LHCN-M2 (cell line): ENCODE measurements at places on chromosomes 1 and 21. TPM values are rescaled to one million over a fixed set of nuclear protein-coding genes. Genes with fewer than 3 reads are reported as not detected.
A peak's percentile ranks its signal among the peaks of the same experiment; 100 is the strongest.

- DNase-seq = no peak
These were observed 11.8 kb downstream of the CHIT1 start for GRCh38 chr1:203217668-203218067.

DNASE2B gene
- not detected in 2 replicates for total RNA-seq

DNA sequence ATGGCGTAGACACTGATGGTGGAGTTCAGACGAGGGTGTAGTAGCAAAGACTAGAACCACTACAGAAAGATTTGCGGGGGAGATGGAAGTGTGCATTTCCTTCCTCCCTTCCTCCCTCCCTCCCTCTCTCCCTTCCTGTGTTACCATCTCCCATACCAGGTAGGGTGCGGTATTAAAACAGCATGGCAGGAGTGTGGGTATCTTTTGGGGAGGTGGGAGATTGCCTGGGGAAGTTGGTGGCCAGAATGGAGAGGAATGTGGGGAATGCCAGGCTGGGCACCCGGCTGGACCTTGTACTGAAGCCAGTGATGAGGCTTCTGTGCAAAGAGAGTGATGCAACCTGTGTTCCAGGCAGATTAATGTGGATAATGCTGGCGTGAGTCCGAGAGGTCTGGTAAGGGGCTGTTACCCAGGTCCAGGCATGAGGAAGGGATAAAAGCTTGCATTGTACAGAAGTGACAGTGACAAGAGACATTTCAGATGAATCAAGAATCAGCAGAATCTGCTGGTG, 30.3 kb upstream of the PPP2R5A start:
- no peak for DNase-seq

GRCh38 chr1:26075421-26076144, 8.2 kb upstream of the TRIM63 start:
- DNase-seq = no peak

- DNase-seq = no peak
These were observed 53.9 kb downstream of the LAMC2 start for GRCh38 chr1:183239793-183240525.

DSTYK gene
- 7.2 and 8.1 TPM in 2 replicates for total RNA-seq

DNA sequence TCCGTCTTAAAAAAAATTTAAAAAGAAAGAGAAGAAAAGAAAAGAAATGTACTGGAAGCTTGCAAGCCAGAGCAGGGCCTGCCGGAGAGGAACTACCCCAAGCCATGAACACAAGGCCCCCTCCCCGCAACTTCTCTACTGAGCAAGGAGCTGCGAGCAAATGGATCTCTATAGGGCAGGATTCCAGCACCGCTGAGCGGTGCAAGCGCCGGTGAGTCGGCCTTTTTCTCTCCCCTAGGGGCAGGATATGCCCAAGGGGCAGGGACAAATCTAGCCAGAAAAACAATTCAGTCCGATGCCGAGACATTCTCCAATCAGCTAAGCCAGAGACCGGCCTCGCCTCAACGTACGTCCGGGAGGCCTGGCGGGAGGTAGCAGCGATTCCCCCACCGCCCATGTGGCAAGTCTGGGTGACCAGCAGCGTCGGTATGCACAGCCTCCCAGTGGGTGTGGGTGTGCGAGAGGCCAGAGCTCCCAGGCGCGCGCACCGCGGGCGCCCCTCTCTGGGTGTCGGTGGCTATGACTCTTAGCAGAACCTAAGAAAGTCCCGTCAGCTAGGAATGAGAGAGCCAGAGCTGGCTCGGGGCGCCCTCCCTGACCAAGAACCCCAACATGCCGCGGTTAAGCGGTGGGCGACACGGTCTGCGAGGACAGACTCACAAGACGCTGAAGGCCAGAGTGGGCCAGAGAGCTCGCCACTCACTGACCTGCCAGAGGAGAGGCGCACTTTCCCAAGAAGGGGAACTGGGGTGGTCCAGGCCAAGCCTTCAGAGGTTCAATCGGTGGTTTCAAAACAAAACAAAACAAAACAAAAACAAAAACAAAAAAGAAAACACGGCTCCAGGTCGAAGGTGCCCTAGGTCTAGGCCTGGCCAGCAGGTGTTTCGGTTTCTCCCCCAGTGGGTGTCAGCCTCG, 1.9 kb downstream of the CSMD2 start:
- DNase-seq = peak; percentile 6

HES5 gene
- not detected in 2 replicates for total RNA-seq

DNA sequence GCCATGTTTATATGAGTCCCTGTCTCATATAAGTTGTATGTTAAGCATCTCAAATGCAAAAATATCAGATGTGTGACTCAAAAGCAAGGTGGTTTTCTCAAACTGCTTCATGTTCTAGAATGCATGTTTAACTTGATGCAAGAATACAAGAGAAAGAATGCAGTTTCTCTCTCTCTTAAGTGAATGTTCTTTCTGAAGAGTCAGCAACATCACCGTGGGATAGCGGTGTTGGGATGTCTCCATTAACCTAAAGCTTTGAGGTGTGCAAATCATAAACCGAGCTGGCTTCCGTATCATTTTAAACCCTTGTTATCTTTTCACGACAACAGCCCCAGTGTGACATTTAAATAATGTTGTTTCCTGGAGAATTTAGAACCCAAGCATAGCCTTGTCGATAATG, 48.4 kb upstream of the TARBP1 start:
- no peak for DNase-seq

DNA sequence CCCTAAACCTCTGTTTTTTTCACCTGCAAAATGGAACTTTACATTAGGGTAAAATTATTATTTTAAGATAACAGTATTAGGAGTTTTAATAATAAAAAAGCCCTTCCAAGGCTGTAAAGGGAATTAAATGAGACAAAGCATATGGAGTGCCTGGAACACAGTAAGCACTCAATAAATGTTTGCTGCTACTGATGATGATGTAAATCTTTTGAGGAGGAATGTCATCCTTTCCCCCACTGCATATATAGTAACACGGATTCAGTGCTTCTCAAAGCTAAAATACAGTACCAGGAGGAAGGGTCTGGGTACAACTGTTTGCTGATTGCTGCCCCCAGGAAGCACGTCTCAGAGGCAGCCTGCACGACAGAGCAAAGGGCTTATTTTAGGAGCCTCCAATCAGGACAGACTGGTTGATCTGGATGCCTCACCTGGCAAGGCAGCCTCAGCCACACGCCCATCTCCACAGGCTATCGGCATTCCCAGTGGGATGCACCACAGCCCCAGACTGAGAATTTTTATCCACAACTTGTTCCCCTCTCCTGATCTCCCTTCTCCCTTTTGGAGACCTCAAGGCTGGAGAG, 64.4 kb downstream of the GADD45A start:
- DNase-seq = no peak

DNA sequence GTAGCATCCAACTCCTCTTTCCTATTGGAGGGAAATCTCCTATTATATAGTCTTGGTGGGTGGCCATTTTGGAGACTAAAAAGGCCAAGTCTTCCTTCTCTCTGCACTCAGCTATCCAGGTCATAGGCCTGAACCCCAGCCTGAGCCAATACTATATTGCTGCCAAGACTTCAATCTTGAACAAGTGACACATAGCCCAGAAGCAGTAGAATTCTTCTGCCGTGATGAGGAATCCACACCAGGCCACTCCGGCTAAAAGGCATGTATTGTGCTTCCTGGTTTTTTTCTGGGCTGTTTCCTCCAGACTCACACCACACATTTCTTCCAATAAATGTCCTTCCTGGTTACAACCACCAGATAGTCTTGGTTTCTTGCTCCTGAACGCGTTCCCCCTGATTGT, 43.0 kb downstream of the ATF3 start:
- DNase-seq = no peak

GRCh38 chr21:34930971-34931370, 118.1 kb downstream of the RUNX1 start:
- peak; percentile 51 for DNase-seq

DNA sequence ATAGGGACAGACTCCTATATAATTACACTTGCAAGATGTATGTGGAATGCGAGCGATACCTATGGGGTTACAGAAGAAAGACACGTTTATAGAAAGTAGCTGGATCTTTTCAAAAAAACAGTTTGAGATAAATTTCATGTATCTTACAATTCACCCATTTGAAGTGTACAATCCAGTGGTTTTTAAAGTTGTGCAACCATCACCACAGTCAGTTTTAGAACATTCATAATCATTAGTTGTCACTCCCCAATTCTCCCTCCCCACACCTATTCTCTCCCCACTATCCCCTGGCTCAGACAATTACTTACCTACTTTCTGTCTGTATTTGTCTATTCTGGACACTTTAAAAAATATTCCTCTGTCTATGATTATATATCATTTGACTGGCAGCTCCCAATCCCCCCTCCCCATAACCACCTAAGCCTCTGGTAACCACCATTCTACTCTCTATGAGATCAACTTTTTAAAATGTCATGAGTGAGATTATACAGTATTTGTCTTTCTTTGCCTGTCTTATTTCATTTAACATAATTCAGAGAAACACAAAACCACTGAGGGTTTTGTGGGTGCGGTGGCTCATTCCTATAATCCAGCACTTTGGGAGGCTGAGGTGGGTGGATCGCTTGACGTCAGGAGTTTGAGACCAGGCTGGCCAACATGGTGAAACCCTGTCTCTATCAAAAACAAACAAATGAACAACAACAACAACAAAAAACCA, 39.1 kb downstream of the MRPS6 start:
- DNase-seq = peak; percentile 24

ADGRL2 gene
- 0.57 and 1.2 TPM in 2 replicates for total RNA-seq

DNA sequence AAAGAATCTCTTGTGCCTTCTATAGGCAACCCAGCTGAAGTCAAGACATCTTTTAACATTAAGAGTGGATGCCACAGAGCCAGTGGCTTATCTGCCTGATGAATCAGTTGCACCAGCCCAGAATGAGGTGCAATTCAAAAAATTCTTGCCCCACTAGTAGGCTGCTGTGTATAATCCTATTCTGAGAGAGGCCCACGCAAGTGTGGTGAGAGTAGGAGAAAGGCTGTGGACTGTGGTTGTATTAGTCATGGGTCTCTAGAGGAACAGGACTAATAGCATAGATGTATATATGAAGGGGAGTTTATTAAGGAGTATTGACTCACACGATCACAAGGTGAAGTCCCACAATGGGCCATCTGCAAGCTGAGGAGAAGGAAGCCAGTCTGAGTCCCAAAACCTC, 216.4 kb downstream of the LTN1 start:
- DNase-seq = peak; percentile 90

- no peak for DNase-seq
These were observed 652 bp upstream of the PLEKHN1 start for GRCh38 chr1:965526-966134.

DNA sequence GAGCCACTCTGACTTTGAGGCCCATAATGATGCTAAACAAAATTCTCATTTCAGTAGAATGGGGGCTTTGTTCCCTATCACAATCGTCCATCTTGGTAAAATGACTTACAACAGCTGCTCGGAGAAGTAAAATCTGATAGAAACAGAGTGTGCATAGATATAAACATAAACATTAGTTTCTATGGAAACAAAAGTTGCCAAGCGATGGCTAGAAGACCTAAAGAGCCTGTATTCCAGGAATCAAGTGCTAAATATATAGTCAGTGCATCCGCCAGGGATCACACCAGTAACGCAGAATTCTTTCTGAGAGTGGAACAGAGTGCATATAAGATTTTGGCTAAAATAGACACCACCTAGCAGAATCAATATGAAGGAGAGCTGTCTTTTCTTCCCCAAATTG, 91.2 kb upstream of the KAZN start:
- DNase-seq = no peak

AGMAT gene
- 2.6 and 3.7 TPM in 2 replicates for total RNA-seq

S100A5 gene
- 1.3 TPM in 1 of 2 replicates, not detected in the other for total RNA-seq

- DNase-seq = no peak
These were observed 283.8 kb downstream of the TPR start for GRCh38 chr1:186091222-186091720.

MTR gene
- 22.6 and 23.2 TPM in 2 replicates for total RNA-seq

CHD5 gene
- 0.06 TPM in 1 of 2 replicates, not detected in the other for total RNA-seq

ITSN1 gene
- total RNA-seq = 18.9 and 35.2 TPM in 2 replicates

DNA sequence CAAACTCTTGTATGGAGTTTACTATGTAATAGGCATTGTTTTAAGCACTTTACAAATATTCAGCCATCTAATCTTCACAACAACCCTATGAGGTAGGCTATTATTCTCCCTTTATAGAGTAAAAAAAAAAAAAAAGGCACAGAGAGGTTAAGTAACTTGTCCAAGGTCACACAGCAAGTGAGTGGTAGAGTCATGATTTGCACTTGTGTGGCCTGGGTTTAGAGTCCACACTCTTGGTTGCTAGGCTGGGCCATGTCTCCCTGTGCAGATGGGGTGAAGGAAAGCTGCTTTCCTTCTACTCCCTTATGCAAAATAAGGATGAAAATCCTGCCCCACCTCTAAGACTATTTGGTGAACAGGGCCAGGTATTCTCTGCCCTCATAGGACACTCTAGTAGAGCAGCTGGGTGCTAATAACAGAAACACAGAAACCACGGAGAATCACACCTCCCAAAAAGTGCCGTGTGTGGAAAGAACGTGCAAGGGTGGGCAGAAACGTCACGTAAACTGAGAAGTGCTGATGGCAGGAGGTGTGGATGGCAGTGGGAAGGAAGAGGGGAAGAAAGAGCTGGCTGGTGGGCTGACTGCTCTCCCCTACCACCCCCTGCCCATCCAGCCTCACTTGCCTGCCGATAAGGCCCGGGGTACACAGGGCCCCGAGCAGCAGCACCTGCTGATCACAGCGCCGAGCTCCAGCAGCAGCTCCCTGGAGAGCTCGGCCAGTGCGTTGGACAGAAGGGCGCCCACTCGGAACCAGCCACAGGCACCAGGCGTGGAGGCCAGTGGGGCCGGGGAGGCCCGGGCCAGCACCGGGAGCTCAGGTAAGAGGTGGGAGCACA, 28.3 kb upstream of the VPS13D start:
- no peak for DNase-seq

- peak; percentile 52 for DNase-seq
These were observed 7.1 kb downstream of the RIIAD1 start for GRCh38 chr1:151728151-151729054.

DNA sequence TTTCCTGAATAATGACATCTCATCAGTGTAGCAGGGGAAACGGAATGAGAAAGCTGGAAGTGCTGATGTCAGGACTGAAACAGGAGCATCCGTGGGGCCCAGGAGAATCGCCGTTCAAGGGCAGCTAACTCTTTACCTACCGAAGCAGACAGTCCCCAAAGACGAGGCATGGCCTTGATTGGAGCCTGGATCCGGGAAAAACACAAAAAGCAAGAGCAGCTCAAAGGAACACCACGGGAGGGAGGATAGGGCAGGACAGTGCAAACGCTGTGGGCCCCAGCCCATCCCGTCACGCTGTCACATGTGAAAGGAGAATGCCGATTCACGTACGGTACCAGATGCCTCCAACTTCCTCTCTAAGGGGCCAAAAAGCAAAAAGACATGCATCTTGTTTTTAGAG, 34.9 kb downstream of the WNT9A start:
- DNase-seq = no peak

OR2C3 gene
- total RNA-seq = not detected in 2 replicates

NOS1AP gene
- 0.13 and 0.98 TPM in 2 replicates for total RNA-seq

IL22RA1 gene
- total RNA-seq = not detected in 2 replicates

C8B gene
- not detected in 2 replicates for total RNA-seq

- peak; percentile 27 for DNase-seq
These were observed 345.1 kb upstream of the SNX7 start for GRCh38 chr1:98316286-98316905.

- DNase-seq = peak; percentile 60
These were observed at the start of gene GPR37L1 for GRCh38 chr1:202122639-202123335. TSS of gene GPR37L1 (plus strand) at chr1:202122917. CDS start at chr1:202122964, 47 bp downstream.

CLIC6 gene
- total RNA-seq = not detected in 2 replicates
